ENCODE measurements at places on chromosomes 1 and 21.

DNA sequence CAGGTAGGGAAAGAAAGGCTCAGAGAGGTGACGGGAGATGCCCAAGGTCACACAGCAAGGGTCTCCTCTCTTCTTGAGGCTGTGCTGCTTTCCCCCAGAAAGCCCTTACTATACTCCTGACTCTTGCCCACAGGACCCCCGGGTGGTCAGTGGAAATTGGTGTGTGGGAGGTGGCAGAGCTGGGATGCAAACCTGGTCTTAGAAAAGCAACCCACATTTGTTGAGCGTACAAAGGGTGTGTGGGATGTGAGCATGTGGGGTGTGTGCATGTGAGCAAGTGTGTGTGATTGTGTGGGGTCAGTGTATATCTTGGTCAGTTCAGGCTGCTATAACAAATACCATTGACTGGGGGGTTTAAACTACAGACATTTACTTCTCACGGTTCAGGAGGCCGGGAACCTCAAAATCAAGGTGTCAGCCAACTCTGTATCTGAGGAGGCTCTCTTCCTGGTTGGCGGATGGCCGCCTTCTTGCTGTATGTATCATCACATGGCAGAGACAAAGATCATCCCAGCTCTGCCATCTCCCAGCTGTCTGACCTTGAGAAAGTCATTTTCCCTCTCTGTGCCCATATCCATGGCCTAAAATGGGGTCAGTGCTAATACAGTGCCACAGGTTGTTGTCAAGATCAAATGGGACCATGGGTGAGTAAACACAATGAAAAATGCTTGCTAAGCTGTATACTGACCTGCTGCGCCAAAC is 268.5 kb downstream of the PTPRU start:
- no peak for DNase-seq

DNA sequence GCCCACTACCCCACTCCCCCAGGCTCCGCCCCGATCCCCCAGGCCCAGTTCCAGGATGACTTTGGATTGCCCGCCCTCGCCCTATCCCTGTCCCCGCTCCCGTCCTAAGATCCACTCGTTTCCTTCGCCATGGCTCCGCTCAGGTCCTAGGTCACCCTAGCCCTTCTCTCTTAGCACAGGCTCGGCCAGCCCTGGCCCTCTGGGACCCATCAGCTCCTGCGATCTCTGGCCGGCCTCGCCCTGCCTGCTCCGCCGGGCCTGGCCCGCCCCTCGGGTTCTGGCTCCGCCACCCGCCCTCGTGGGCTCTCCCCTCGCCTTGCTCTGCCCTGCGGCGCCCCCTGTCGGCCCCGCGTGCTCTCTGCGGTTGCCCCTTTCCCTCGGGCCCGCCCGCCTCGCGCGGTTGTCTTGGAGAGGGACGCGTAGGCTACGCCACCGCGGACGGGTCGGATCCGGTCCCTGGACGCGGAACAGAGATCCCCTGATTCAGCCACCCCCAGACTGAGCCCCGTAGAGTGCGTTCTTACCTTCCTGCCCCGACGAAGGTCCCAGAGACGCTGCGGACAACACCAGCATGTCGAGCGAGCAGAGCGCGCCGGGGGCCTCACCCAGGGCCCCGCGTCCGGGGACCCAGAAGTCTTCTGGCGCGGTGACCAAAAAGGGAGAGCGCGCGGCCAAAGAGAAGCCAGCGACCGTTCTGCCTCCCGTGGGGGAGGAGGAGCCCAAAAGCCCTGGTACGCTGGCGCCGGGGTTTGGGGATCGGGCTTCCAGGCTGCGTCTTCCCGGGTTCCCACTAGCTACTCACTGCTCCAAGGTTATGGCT is at the start of gene LRRC71:
LRRC71 (plus strand) TSS at position 400 of the 820 bp plus-strand sequence; CDS start at position 572, 172 bp downstream.
- DNase-seq = no peak

- DNase-seq = no peak
Measured at GRCh38 chr1:192906334-192906733, 97.5 kb downstream of the RGS2 start.

- no peak for DNase-seq
Measured at GRCh38 chr1:109716570-109717090, 4.6 kb downstream of the GSTM5 start.

- no peak for DNase-seq
Measured at GRCh38 chr1:222975472-222976122, 160.8 kb downstream of the DISP1 start.

DNA sequence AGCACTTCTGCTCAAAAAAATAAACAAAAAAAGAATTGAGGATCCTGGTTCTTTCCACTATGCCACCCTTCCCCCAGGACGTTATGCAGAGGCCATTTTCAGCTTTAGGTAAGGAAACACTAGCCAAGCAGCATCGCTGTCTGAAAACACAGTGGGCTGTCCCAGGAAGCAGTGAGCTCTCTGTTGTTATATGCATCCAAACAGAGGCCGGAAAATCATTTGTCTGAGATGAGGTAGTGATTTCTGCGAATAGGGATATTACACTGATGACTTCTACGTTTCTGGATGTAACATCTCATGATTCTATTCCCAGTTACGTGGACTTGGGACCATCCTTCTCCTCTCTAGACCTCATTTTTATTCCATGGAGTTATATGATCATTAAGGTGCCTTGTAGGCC is 137.2 kb downstream of the OMA1 start:
- DNase-seq = no peak

- no peak for DNase-seq
Measured at GRCh38 chr1:248590055-248590454, 7.4 kb downstream of the OR2T10 start.

DNA sequence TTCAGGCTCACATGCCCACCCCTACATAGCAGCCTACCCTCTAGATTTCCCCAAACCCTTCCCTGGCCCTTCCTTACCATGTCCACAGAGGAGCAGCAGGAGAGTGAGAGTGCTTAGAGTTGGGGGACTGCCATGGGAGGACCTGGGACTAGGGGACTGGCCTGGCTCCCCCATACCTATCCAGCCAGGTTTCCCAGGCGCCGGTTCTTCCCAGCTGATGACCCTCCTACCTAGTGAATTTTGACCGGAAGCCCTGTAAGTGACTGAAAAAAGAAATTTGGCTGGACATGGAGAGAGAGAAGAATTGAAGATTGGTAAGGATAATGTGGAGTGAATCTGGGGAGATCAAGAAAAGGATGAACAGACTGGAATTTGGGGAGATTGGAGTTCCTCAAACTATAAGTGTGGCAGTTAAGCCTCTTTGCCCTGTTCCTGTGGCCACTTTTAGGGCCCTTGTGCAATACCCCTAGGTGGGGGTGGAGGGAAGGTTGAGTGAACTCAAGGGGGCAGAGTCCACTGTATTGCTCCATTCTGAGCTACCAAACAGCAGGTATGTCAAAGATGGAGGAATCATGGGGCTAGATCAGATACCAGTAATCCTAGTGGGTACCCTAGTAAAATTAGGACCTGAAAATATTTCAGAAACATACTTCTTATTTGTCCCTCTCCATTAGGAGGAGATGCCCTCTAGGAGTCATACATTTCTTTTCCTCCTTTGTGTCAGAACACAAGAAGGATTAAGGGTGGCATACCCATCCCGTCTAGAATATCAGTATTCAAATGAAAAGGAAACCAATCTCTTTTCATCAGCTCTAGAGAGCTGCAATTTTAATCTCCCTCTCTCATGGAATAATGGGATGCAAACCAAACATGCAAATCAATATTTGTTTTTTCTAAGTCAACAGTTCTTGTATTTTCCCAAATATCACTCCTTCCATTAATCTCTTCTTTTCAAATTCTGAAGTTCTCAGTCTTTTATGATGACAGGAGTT is 1.2 kb downstream of the HJV start:
- no peak for DNase-seq

GRCh38 chr1:184145083-184145482 is 93.6 kb downstream of the TSEN15 start:
- DNase-seq = no peak

Data from stimulated activated CD8-positive, alpha-beta memory T cell treated with anti-CD3 and anti-CD28 coated beads, Interleukin-4, amount 100 ng/mL, for 1 hour (primary cell).